ENCODE measurements at places on chromosomes 12 and 14.

DNA sequence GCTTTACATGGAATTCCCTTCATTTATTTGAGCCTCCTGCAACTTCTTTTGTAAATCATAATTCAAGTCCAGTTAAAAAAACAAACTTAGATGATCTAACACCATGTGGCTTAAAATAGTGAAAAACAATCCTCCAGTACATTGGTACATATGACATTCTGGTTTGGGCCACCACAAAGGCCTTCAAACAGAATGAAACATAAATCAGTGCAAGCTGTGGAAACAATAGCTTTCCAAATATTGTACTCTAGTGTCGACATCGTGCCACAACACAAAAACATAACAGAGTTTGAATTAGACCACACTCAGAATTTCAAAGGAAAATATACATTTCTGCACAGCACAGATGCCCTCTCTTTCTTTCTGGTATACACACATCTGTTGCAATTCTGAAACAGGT, 751.3 kb downstream of the SLC6A15 start:
- no peak for DNase-seq

DNA sequence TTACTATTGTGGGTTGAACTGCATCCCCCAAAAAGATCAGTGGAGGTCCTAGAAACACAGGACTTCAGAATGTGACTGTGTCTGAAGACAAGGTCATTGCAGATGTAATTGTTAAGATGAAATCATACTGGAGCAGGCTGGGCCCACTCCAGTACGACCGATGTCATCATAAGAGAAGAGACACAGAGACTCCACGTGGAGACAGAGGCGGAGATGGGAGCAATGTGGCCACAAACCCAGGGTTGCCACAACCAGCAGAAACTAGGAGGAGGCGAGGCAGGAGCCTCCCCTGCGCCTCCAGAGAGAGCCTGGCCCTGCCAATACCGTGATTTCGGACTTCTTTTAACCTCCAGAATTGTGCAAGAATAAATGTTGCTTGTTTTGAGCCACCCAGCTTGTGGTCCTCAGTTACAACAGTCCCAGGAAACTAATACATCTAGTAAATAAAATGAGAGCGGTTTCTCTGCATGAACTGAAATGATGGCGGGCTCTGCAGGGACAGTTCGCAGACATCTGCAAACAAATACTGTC, 25.7 kb upstream of the FZD10 start:
- DNase-seq, result no peak

DNA sequence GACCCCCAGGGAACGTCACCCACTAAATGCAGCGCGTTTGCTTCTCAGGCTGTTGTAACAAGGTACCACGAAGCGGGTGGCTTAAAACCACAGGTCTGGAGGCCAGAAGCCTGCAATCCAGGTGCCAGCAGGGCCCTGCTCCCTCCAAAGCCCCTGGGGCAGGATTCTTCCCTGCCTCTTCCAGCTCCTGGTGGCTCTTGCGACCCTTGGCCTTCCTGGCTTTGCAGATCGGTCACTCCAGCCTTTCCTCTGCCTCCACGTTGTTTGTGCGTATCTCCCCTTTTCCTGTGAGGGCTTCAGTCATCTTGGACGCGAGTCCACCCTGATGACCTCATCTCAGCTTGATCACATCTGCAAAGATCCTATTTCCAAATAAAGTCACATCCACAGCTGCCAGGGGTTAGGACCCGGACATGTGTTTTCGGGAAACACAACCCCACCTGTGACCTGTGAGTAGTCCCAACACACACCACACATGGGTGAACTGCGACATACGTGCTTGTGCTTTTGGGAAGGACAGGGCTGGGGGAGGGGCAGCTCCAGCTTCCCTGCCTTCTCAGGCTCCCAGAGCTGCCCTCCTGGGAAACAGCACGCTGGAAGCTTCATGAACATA, 114.5 kb upstream of the NCOR2 start:
- no peak for DNase-seq

- DNase-seq, result no peak
These were observed 279.1 kb downstream of the AEBP2 start for GRCh38 chr12:19718401-19718800.

DNA sequence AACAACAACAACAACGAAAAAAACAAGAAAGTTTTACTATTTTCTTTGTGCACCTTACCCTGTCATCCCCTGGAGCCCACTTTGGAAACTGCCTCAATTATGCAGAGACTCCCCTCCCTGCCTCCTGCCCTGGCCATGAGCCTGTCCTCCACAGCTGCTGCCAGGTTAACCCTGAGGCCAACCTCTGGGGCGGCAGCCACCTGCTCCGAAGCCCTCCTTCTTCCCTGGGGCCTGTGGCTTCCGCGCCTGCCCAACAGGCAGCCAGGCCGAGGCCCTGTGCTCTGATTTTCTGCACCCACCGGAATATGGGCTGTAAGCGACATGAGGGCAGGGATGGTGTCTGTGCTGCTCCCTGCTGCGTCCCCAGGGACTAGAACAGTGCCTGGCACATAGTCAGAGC, 183.0 kb downstream of the CALM1 start:
- DNase-seq, result no peak

- no peak for DNase-seq
These were observed 573 bp downstream of the ARL6IP4 start for GRCh38 chr12:122981036-122981471.

- DNase-seq, result no peak
These were observed 26.7 kb upstream of the LRTM2 start for GRCh38 chr12:1793426-1794210.

DNA sequence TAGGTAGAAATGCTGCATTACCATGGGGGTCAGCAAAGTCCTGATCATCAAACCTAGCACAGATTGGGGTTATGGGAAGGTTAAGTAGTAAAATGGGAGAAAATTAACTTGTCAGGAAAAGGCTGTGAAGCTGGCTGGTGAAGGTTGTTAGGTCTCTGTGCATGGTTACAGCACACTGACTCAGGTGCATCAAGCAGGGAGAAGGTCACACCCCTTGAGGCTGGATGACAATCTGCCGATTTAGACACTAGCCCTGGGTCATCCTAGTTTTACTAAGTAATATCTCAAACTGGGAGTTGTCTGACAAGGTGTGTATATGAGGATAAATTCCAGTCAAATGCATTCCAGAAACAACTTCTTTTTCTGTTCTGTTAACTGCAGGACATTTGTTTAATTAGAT, 271.1 kb upstream of the LRIG3 start:
- no peak for DNase-seq

- DNase-seq, result no peak
These were observed 353.0 kb downstream of the CCDC91 start for GRCh38 chr12:28543021-28543890.

GRCh38 chr14:32623300-32624093, 294.4 kb downstream of the AKAP6 start:
- no peak for DNase-seq

DNA sequence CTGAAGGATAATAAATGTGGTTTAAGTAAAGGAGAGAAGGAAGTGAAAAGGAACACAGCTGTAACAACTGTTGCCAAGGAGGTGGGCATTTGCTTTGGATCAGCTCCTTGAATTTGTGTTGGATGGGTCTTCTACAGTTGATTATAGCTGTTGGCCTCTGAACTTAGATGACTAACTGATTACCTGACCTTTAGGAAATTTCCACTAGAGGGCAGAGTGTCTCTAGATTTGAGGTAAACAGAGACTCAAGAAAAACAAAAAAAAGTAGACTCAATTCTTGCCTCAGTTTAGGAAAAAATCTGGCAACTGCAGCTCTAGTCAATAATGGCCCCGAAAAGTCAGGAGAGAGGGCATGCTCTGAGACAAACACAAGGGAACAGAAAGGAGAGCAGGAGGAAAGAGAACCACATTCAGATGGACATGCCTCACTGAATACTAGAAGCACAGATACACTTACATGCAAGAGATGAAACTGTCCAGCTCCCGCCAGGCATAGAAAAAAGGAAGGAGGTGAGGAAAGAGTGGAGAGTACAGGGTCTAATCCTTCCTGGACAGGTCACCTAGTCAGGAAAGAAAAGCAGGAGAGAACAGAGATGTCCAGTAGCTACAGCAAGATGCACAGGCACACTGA, 20.6 kb downstream of the COX14 start:
- DNase-seq, result no peak

GRCh38 chr14:29928117-29928640, 532 bp upstream of the PRKD1 start:
- no peak for DNase-seq

- no peak for DNase-seq
These were observed 154.2 kb upstream of the PRMT8 start for GRCh38 chr12:3336606-3337311.

- peak; percentile 86 for DNase-seq
These were observed at the start of gene CCDC88C for GRCh38 chr14:91417120-91417982. CCDC88C (minus strand) TSS chr14:91417820; CDS start chr14:91417690, 130 bp downstream.

DNA sequence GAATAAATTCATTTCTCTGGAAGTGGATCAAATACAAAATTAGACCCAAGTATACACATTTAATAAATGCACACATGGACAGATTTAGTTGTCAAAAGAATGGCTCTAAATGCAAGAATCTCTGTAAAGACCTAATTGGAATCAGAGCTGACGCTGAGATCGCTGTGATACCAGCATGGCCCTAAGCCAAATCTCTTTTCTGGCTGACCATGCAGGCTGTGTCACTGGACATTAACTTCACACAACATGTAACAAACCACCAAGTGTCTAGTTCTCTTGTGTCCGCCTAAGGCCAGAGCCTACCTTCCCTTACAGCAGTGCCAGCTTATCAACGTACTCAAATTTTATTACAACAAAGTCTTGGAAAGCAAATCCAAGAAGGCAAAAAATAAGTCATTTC, 127.5 kb downstream of the MED13L start:
- DNase-seq, result no peak

GRCh38 chr12:75542942-75543341, 31.5 kb upstream of the KRR1 start:
- DNase-seq, result no peak

DNA sequence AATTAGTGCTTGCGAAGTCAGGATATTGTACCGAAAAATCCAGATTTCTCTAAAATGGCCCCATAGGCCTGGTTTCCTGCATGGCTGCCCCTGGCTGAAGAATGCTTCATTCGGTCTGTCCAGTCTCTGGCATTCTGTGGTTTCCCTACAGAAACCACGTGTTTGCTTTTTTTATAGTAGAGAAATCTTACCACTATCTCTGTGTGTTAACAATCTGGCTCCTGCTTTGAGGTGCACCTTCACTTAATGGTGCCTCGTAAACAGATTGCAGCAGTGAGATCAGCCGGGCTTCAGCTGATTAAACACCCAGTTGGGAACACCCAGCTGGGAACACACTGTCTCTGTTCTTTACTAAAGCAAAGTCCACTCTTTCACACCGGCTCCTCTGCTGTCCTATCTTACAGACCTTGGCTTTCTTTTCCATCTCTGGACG, 6.7 kb upstream of the DNAAF2 start:
- no peak for DNase-seq

- no peak for DNase-seq
These were observed 8.1 kb upstream of the ZNF385A start for GRCh38 chr12:54392485-54393206.

DNA sequence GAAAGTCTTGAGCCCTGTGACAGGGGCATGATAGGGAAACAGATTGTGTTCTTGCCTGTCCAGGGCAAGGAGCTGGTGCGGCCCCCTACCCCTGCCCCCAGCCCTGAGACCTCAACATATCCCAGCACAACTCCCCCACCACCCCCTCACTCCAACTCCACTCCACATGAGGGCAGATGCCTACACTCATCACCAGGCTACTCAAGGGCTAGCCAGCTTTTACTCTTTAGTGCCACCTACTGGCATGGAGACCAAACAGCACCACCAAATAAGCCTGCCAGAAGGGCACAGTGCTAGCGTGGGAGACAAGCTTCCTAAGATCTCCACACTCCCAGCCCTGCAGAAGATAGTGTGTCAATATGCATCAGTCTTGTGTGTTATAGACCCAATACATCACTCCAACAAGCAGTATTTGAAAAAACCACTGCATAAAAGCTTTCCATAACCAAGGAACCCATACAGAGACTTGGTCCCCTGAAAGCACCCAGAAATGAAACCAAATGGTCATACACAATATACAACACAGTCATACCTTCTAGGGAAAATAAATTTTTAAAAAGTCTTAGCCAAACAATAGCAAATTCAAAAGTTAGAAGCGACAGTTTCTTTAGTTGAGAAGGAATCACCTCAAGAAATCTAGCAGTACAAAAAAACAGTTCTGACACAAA, 154.4 kb downstream of the KCNK10 start:
- peak; percentile 65 for DNase-seq

- DNase-seq, result no peak
These were observed 146.6 kb downstream of the CRADD start for GRCh38 chr12:93823616-93824391.

DNA sequence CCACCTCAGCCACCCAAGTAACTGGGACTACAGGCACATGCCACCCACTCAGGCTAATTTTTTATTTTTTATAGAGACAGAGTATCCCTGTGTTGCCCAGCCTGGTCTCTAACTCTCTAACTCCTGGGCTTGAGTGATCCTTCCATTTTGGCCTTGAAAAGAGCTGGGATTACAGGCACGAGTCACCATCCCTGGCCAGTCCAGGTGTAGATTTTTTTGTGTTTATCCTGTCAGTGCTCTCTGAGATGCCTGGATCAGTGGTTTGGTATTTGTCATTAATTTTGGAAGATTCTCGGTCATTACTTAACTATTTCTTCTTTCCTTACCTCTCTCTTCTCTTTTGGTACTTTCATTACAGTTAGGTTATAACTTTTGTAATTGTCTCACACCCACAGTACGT, 5.3 kb upstream of the HIF1A start:
- no peak for DNase-seq

GRCh38 chr12:33488036-33488435, 48.4 kb upstream of the SYT10 start:
- DNase-seq, result no peak

- no peak for DNase-seq
These were observed 93.7 kb upstream of the EEA1 start for GRCh38 chr12:93022603-93023340.

- no peak for DNase-seq
These were observed 2.1 kb downstream of the NIN start for GRCh38 chr14:50828721-50829488.

GRCh38 chr12:78725951-78726580, 138.5 kb upstream of the SYT1 start:
- DNase-seq, result no peak

DNA sequence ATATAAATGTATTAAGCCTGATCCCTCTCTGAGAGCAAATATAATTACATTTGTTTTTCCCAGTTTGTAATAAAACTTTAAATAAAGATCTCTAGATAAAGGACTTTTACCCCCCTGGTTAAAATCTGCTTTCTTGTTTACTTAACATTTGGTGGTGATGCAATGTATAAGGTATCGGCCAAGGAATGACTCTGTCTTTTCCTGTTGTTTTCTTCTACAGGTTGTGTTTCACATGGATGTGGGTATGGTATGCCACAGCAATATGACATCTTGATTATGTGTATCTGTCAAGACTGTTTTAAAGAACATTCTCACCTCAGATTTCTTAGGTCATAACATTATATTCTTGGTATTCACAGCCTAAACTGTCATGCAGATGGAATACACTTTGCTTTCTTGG, 210.6 kb upstream of the NOVA1 start:
- DNase-seq, result no peak

- DNase-seq, result no peak
These were observed 15.8 kb downstream of the FAM222A start for GRCh38 chr12:109729371-109729781.

GRCh38 chr12:96354326-96354725, 45.9 kb downstream of the CDK17 start:
- no peak for DNase-seq

Measured in CD4-positive, alpha-beta T cell treated with Interleukin-17A for 4 hours (primary cell).